GM13976 (cell line): ENCODE measurements at places on chromosomes 12 and 14.

DNA sequence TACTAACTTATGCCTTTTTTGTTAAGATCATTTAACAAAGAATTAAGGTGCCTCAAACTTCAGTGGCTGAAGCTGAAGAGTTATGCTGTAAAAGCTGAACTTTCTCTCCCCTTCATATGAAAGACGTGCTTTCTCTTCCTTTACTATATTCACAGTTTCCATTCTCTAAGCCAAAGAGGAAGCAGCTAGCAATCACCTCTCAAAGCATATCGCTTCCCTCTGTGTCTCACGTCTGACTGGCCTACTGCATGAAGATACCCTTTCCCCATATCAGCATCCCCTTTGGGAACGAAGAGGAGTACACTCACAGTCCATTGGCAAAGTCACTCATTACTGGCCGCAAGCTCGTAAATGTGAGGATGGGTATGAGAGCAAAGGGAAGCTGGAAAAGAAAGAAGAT is 34.9 kb downstream of the SLC11A2 start:
- peak; percentile 27 for DNase-seq

DNA sequence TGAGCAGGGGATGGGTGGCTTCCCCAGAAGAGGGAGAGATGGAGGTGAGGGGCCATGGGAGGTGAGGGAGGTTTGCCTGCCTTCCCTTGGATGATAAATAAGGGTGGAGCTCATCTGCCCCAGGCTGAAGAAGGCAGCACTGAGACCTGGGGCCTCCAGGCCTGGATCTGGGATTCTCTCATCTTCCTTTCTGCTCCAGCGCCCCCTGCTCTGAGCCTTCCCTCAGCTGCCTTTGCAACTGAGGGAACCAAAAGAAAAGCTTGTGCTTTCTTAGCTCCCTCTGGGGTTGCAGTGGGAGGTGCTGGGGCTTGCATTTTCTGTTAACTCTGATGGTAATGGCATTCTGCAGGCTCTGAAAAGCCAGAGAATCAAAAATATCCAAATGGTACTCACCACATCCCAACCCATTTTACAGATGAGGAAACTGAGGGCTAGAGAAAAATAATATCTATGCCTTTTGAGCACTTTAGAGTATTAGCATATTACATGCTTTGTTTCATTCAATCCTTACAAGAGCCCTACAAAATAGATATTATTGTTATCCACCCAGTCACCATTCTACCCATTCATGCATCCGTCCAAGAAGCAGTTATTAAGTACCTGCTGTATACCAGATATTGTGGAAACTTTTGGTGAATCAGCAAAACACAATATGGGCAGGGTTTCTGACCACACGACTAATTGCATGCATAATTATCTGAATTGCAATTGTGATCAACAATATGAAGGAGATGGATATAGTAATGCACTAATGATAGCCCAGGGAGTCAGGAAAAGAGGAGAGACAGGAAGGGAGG is 102.2 kb downstream of the WSCD2 start:
- no peak for DNase-seq

DNA sequence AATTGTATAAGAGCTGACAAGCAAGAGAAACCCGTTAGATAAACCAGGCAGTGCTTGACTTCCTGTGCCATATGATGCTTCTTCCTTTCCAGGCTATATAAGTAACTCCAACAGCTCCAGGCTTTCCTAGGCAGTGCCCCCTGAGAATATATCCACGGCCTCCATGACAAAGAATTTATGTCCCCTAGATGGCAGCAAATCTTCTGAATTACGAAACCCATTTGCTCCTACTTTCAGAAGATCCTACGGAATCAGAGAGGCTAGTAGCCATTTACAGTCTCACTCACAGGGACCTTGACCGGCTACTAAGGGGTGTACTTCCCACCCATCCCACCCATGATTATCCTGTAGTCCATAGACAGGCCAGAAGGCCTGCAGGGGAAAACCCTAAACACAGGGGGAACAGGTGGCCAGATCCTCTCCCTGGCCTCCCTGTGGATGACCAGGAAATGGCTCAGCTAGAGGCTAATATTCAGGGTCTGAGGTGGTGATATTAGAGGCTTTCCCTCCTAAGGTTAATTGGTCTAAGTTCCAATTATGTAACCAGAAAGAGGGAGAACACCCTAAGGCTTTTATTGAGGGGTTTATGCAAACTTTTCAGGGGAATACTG is 77.2 kb upstream of the DCD start:
- no peak for DNase-seq

GRCh38 chr12:109764123-109764522 is 50.5 kb downstream of the FAM222A start:
- no peak for DNase-seq

GRCh38 chr12:4164559-4165558 is 108.7 kb upstream of the CCND2 start:
- DNase-seq = peak; percentile 78

GRCh38 chr14:26163761-26164160 is 434.1 kb downstream of the NOVA1 start:
- DNase-seq = no peak

- no peak for DNase-seq
These were observed 519.8 kb upstream of the FLRT2 start for GRCh38 chr14:85010186-85010585.

DNA sequence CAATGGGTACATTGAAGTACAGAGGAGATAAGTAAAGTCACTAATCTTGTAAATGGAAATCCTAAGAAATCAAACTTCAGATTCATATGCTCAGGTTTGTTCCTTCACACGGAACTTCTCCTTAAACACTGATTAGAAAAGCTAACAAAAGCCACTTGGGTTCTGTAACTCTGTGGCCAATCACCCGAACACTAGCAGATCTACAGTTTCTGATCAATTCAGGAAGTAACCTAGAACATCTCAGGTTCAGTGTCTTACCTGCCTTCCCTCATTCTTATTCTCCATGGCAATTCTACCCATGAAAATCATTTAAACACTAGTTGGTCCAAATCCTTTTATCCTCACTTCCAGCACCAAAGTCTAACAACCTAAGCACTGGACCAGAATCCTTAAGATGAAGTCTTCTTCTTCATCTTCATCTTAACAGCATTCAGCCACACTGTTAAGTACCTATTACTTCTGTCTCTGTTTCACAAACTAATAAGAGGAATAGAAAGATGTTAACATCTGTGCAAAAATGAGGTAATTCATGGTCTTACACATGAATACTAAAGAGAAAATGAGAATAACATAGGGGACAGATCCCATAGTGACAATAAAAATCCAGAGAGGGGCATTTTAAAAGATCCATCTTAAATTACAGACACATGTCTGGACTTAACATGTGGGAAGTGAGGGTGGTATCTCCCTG is 184.5 kb downstream of the SSPN start:
- DNase-seq = no peak

DNA sequence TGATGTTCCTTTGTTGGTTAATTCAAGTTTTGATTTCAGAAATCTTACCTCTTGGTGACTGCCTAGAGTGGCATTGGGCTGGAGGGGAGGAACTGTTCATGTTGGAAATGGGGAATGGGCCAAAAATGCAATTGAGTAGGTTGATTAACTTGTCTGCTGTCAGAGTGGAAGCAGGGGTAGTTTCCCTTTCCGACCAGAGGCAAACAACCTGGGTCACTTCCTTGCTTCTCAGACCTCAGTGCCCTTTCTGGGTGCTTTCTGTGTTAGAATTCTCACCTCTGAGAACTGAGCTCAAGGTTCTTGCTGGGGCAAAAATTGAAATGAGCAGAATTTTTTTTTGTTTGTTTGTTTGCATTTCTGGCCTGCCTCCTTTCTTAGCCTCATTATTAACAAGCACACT is 2.3 kb upstream of the M6PR start:
- no peak for DNase-seq

DNA sequence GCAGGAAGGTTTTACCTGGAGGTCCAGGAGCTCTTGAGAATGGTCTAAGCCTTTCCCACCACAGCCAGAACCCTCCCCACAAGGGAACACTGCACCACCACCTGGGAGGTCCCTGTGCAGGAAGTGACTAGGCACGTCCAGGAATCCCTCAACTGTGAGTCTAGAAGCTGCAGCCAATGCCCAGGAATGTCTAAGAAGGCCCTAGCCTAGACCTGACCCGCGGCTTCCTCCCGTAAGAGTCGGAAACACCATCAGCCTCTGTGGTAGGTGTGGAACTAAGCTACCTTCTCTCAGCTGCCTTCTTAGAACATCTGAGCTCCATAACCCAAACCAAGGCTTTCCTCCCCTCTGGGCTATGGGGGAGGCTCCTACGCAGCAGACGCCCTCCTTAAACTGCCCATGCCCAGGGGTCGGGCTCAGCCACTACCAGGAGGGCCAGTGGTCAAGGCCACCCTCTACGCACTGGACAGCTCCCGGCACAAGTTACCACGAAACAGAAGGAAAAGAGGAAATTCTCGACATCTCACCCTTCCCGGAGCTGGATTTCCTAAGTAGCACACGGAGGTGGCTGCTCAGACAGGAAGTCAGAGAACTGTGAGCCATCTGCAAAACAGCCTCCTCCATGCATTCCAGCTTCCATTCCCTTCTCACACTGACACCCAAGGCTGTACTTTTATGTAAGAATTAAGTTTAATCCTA is 25.5 kb downstream of the ZFYVE21 start:
- DNase-seq = no peak

GRCh38 chr12:50765095-50765911 is 1.4 kb downstream of the ATF1 start:
- peak; percentile 72 for DNase-seq

DNA sequence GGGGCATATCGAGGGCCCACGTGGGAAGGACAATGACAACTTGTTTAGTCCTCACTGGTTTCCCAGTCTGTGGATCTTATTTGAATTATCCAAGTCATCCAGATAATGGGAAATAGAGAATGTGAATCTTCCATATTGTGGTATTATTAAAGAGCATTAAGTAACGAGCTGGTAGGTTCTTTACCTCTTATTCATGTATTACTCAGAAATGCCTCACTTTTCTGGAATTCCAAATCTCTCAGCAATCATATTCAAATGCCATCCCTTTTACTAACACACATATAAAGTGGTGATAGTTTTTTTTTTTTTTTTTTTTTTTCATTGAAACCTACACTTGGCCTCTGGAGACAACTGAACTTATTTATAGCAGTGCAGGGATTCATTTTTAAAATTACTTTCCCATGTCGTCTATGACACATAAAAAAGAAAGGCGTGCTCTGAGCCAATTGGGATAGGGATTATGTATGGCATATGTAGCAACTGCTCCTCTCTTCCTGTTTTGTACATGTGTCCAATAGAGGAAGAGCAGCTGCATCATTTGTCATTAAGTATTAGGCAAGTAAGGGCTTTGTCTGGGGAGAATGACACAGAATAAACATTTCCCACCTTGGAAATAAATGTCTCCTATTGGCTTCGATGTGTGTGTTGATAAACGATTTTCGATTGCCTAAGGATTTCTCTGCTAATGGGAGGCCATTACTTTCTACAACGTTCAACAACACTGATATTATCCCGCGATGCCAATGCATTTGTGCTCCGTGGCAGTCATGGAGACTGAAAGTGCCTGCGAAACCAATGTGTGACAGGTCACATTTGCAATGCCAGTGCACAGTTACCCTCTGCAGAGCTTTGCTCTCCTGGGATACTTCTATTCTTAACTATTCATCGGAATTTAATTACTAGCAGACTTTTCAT is 78.6 kb upstream of the IFNG-AS1 start:
- no peak for DNase-seq

- DNase-seq = no peak
These were observed 22.4 kb downstream of the LACRT start for GRCh38 chr12:54612225-54612750.

DNA sequence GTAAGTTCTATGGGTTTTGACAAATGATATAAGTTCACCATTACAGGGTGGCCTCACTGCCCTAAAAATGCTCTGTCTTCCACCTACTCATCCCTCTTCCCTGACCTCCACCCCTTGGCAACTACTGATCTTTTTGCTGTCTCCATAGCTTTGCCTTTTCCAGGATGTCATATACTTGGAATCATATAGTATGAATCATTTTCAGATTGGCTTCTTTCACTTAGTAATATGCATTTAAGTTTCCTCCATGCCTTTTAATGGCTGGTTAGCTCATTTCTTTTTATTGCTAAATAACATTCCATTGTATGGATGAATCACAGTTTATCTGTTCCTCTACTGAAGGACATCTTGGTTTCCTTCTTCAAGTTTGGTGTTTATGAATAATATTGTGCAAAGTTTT is 14.0 kb upstream of the PEX5 start:
- DNase-seq = no peak
